ENCODE measurements at places on chromosomes 12 and 14. TPM values are rescaled to one million over a fixed set of nuclear protein-coding genes. Genes with fewer than 3 reads are reported as not detected.

DNA sequence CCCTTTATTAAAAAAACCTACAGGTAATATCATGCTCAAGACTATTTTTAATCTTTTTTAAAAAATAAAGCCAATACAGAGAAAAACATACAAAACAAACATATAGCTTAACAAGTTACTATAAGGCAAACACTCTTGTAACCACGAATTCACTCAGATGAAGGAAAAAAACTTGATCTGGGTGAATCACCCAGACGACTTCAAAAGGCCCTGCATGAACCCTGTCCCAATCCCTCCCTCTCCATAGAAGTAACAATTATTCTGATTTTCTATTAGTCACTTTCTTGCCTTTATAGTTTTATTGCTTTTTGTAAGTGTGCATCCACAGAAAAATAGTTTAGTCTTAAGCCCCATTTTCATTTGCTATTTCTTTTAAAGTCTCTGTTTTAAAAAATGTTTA is 72.6 kb downstream of the LRP6 start:
- no peak for DNase-seq

DNA sequence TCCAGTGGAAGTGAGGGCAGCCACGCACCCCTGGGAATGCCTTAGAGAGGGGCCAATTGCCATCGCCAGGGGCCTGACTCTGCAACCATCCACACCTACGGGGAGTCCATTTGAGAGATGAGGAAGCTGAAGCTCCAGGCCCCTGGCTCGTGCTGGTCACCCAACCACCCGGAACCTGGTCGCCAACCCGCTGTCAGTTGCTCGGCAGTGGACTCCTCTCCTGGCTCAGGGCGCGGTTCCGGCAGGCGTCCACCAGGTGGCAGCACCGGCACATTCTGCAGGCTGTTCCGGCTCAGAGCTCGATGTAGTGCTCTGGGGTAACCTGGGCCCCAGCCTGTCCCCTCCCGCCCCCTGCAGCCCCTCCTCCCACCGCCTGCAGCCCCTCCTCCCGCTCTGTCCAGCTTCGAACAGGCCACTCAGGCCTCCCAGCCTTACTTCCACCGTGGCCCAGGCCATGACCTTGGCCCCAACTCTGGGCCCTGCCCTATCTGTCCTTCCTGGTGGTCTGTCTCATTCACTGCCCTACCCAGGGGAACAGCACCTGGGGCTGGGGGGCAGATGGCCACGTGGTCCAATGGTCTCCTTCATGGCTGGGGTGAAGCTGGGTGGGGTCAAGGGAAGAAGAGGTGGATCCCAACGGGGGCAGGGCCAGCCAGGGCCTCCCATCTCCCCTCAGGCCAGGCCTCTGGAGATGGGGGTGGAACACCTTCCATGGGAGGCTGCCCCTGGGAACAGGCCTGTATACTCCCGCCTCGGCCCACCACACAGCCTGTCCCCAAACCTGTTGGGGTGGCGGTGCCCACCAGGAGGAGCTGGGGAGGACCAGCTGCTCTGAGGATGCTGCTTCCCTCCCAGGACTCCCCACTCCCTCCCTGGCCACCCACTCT is 15.7 kb downstream of the SIVA1 start:
- DNase-seq: peak; percentile 73

GRCh38 chr12:14777271-14777670 is 26.0 kb downstream of the WBP11 start:
- no peak for DNase-seq

DNA sequence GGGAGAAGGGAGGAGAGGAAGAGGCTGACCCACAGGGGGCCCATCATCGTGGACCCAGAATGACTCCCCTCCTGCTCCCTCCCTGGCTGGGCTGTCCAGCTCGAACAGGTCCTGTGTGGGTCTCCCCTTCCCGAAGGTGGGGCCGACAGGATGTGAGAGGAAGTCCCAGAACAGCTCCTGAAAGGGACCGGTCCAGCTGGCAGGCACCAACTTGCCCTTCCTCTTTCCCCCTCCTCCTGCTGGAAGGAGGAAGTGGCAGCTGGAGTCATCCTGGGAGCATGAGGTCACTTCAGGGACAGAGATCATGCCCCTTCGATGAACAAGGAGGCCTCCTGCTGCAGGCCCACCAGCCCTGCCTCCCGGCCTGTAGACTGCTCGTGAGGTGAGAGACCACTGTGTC is 35.0 kb upstream of the BEGAIN start:
- DNase-seq: no peak

DNA sequence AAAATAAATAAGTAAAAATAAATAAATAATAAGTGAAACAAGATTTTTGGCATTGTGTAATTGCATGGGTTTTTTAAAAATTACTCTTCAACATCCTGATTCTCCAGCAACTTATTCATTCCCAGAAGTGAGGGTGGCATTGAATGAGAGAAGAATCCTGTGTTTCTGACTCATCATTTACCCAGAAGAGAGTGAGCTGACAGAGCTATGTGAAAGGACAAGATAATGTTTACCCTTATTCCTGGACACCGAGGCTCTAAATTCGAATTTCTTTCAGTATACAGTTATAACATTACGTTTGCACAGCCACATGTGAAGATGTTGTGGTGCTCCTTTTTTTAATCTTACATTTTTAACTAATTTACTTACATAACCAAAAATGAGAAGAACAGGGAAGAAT is 36.4 kb downstream of the BBS10 start:
- DNase-seq: no peak

DNA sequence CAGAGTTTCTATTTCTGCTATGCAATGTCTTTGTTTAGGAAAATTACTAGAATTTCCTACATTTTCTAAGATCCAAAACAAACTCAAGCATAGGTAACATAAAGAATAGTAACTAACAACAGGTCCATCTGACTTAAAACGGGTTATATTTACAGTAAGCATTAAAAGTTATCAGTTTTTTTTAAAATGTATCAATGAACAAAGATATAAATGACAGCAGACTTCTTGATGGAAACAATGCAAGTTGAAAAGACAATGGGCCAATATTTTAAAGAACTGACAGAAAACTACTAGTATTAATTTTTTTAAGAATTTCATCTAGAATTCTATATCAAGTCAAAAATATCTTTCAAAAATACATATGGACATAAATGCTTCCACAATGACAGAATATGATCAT is 367.1 kb upstream of the MGAT4C start:
- DNase-seq: no peak

DNA sequence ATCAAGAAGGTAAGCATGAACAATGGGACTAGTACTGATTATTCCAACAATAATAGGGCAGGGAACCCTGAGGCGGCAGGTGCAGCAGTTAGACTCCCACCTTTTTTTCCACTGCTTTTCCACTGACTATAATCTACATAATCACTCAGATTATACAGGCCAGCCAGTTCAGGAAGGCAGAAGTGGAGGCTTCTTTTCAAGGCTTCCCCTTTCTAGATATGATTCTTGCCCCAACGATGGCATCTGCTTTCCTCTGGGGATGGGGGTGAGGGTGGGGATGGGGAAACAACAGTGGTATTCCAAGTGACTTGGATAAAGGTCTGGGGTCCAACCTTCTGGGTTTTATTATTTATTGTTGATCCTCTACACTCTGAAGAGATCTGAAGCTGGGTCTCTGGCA is 331 bp downstream of the NCKAP1L start:
- no peak for DNase-seq

DNA sequence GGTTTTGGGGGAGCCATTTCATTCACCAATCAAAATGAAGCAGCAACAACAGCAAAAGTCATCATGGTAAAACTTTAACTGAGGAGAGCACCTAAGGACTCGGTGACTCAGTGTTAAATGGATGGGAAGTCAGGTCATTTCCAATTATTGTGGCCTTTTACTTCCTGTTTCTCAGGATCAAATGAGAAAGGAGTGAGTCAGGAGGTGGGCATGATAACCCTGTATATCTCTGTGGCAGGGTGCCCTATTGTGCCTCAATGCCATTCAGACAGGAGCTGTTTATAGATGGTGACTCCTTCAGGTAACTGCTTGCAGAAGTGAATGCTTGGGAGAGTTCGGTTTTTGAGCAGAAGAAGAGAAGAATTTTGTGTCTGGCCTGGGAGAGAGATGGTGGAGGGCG is 135.5 kb upstream of the CPM start:
- no peak for DNase-seq

Gene SIX1
- polyA plus RNA-seq: 11.4 TPM

Gene TMEM132C
- polyA plus RNA-seq: 3.4 TPM

Gene TSPAN19
- polyA plus RNA-seq: 0.47 TPM

Gene ZDHHC22
- 0.37 TPM for polyA plus RNA-seq

Gene GARIN6
- polyA plus RNA-seq: not detected

Gene CAPZA3
- polyA plus RNA-seq: 0.21 TPM

Gene CLEC1A
- 4.6 TPM for polyA plus RNA-seq

Gene SLC6A15
- 0.89 TPM for polyA plus RNA-seq

Gene PRB2
- polyA plus RNA-seq: not detected

Measured in right renal pelvis (tissue), 4 donors.